ENCODE measurements at places on chromosomes 7 and 10. TPM values are rescaled to one million over a fixed set of nuclear protein-coding genes. Genes with fewer than 3 reads are reported as not detected.

DNA sequence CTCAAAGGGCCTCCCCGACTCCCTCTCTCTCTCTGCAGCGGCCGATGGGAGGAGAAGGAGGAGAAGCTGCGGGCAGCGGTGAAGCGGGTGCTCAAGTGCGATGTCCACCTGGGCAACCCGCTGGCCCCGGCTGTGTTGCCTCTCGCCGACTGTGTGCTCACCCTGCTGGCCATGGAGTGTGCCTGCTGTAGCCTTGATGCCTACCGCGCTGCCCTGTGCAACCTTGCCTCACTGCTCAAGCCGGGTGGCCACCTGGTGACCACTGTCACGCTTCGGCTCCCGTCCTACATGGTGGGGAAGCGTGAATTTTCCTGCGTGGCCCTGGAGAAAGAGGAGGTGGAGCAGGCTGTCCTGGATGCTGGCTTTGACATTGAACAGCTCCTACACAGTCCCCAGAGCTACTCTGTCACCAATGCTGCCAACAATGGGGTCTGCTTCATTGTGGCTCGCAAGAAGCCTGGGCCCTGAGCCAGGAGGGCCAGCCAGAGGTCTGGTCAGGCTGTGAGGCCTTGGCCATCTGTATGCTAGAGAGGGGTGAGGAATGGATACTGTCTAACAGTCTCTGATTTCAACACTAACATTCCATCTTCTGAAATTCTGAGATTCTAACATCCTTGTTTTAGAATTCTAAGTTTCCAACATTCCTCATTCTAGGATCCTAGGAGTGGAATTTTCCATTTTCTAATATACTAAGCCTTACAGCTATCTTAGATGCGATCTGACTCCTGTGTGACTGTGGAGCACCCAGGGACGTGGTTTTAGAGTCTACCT, 3.6 kb downstream of the INMT start:
- peaks cover 22% of the 10 kb centered on the region for H3K4me1 ChIP-seq
- no peak for DNase-seq
- H3K27me3 ChIP-seq = no peaks in the 10 kb centered on the region
- H3K4me3 ChIP-seq = no peak overlapping the region

- no peak overlapping the region for H3K4me3 ChIP-seq
- H3K27ac ChIP-seq = no peak overlapping the region
- no peak for DNase-seq
- H3K36me3 ChIP-seq = no peaks in the 10 kb centered on the region
- H3K27me3 ChIP-seq = no peaks in the 10 kb centered on the region
Measured at GRCh38 chr10:95327367-95327766, 36.6 kb upstream of the PDLIM1 start.

- H3K36me3 ChIP-seq = no peaks in the 10 kb centered on the region
- no peaks in the 10 kb centered on the region for H3K27me3 ChIP-seq
- peaks cover 12% of the 10 kb centered on the region for H3K4me1 ChIP-seq
- no peak overlapping the region for H3K27ac ChIP-seq
Measured at GRCh38 chr10:49167425-49168170, 20.6 kb downstream of the TMEM273 start.

- DNase-seq = no peak
- H3K36me3 ChIP-seq = no peaks in the 10 kb centered on the region
- no peak overlapping the region for H3K27ac ChIP-seq
- H3K27me3 ChIP-seq = no peaks in the 10 kb centered on the region
Measured at GRCh38 chr7:44971902-44972441, 6.8 kb downstream of the MYO1G start.

DNA sequence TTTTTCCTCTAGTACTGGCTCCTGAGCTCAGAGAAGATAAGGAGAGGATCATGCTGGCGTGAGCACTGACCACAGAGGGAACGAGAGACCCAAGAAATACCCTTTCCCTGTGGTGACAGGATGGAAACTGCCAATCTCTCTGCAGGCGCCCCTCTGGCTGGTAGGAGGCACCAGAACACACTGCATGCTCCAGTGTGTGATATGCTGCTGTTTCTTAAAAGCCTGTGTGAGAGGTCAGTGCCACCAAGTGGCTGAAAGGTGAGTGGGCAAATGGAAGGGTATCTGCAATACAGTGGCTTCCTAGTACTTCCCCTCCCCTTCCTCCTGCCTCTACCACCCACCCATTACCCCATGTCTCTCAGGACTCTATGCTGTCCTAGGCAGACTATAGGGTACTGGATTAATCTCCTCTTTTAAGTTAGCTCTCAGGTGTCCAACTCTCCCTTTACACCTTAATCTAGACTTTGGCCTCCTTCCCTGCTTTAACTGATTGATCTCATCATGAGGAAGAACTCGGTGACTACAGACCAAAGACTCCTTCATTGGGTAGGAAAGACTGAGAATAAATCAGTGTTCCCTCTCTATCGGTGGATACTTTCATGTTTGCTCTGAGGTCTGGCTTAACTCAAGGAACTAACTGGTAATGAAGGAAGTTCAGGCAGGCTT, 283.6 kb downstream of the ADRA2A start:
- no peaks in the 10 kb centered on the region for H3K36me3 ChIP-seq
- no peak overlapping the region for H3K4me3 ChIP-seq
- no peak overlapping the region for H3K27ac ChIP-seq
- peak; percentile 62 for DNase-seq
- H3K27me3 ChIP-seq = no peaks in the 10 kb centered on the region

GRCh38 chr10:60629332-60629731, 148.9 kb upstream of the CDK1 start:
- no peak overlapping the region for H3K27ac ChIP-seq
- no peaks in the 10 kb centered on the region for H3K27me3 ChIP-seq
- no peaks in the 10 kb centered on the region for H3K4me1 ChIP-seq
- no peak overlapping the region for H3K4me3 ChIP-seq
- no peak for DNase-seq
- no peaks in the 10 kb centered on the region for H3K36me3 ChIP-seq

DNA sequence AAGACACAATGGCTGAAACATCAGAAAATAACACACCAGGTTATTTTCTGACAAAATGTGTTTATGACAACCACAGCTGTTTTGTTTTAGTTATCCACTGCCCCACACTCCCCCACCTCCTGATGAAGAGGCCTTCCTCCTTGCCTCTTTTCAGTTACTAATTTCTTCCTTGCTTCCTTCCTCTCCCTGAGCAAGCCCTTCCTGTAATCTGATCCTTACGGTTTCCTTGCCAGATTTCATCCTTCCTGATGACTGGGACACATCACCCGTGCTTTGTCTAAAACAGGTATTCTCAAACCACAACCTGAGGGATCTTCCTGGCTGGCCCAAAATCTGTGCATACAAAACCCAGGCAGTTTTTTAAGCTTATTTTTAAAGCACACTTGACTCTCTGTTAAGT, 39.4 kb downstream of the CHST15 start:
- H3K27me3 ChIP-seq = peaks cover 9% of the 10 kb centered on the region
- H3K27ac ChIP-seq = no peak overlapping the region
- no peaks in the 10 kb centered on the region for H3K36me3 ChIP-seq
- H3K4me3 ChIP-seq = no peak overlapping the region

GRCh38 chr7:75055155-75055554, 18.4 kb downstream of the RCC1L start:
- H3K36me3 ChIP-seq = peaks cover 17% of the 10 kb centered on the region
- H3K27me3 ChIP-seq = no peaks in the 10 kb centered on the region
- H3K4me3 ChIP-seq = no peak overlapping the region
- peaks cover 33% of the 10 kb centered on the region for H3K4me1 ChIP-seq
- peak overlapping the region; percentile 70 for H3K27ac ChIP-seq

GRCh38 chr7:873367-874002, 2.9 kb upstream of the GET4 start:
- no peaks in the 10 kb centered on the region for H3K27me3 ChIP-seq
- DNase-seq = peak; percentile 95
- H3K4me1 ChIP-seq = peaks cover 13% of the 10 kb centered on the region
- no peak overlapping the region for H3K4me3 ChIP-seq
- peaks cover 24% of the 10 kb centered on the region for H3K36me3 ChIP-seq
- peak overlapping the region; percentile 37 for H3K27ac ChIP-seq

DNA sequence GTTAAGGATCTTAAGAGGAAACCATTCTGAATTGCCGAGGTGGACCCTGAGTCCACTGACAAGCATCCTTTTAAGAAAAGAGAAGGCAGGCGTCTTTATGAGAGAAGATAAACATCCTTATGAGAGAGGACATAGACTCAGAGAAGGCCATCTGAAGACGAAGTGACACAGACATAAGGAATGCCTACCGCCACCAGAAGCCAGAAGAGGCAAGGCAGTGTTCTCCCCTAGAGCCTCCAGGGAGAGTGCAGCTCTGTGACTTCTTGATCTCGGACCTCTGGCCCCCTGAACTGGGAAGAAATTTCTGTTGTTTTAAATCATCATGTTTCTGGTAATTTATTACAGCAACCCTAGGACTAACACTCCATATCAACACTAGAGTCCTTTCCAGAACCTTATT, 25.2 kb upstream of the ING3 start:
- H3K27me3 ChIP-seq = no peaks in the 10 kb centered on the region
- H3K4me1 ChIP-seq = no peaks in the 10 kb centered on the region
- H3K4me3 ChIP-seq = no peak overlapping the region

- H3K4me1 ChIP-seq = no peaks in the 10 kb centered on the region
- no peak overlapping the region for H3K27ac ChIP-seq
- no peaks in the 10 kb centered on the region for H3K36me3 ChIP-seq
- H3K4me3 ChIP-seq = no peak overlapping the region
- DNase-seq = no peak
Measured at GRCh38 chr10:44312401-44312800, 72.5 kb downstream of the CXCL12 start.

- H3K27ac ChIP-seq = no peak overlapping the region
- no peaks in the 10 kb centered on the region for H3K27me3 ChIP-seq
- DNase-seq = no peak
- H3K4me3 ChIP-seq = no peak overlapping the region
Measured at GRCh38 chr7:130303982-130304381, 11.0 kb downstream of the CPA4 start.

DNA sequence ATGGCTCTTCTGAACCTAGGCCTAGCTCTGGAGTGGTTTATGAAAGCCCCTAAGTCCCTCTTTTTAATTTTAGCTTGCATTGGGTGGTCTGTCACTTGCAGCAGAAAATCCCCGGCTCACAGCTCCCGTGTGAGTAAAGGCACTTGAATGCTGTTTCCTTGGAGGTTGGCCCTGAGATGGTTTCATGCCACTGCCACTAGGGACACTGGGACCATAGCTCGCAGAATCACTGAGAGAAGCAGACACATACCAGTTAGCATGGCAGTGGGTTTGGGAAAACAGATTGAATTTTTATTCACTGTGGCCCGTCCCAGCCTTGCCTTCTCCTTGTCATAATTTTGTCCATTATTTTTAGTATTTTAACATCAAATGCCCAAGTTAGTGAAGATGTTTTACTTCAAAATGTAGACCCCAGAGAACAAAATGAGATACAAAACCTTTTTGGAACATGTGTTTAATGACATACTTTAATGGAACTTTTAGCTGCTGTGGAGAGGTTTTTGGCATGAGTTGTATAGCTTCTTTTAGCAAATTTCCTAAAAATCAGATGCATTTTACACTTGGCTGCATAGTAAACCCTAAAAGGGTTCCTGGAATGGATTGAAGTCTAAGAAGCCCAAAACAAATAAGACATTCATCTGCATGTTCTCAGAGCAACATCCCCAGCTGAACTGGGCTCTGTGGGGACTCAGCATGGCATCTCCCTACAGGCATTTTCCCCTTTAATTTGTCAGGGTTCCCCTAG, 259.7 kb upstream of the PITRM1 start:
- no peak for DNase-seq
- no peak overlapping the region for H3K4me3 ChIP-seq
- no peak overlapping the region for H3K27ac ChIP-seq
- no peaks in the 10 kb centered on the region for H3K27me3 ChIP-seq
- H3K36me3 ChIP-seq = no peaks in the 10 kb centered on the region

- H3K4me1 ChIP-seq = no peaks in the 10 kb centered on the region
- H3K4me3 ChIP-seq = no peak overlapping the region
- DNase-seq = no peak
- H3K27me3 ChIP-seq = no peaks in the 10 kb centered on the region
Measured at GRCh38 chr7:151351967-151352366, 10.4 kb downstream of the NUB1 start.

GRCh38 chr7:74612015-74612829, 45.3 kb upstream of the GTF2I start:
- no peaks in the 10 kb centered on the region for H3K27me3 ChIP-seq
- DNase-seq = peak; percentile 29
- no peaks in the 10 kb centered on the region for H3K36me3 ChIP-seq
- H3K27ac ChIP-seq = no peak overlapping the region
- no peak overlapping the region for H3K4me3 ChIP-seq

GRCh38 chr10:69629897-69630650, at the start of gene FAM241B:
TSS of gene FAM241B (plus strand) at chr10:69630247. CDS start at chr10:69631744, 1,497 bp downstream.
- no peak within 1 kb of the TSS for H3K27ac ChIP-seq
- H3K4me1 ChIP-seq = no peaks in the 10 kb centered on the region
- peaks cover 49% of the 10 kb centered on the region for H3K27me3 ChIP-seq
- no peaks in the 10 kb centered on the region for H3K36me3 ChIP-seq
- peak; percentile 66 for DNase-seq
- peak within 1 kb of the TSS; percentile 57 for H3K4me3 ChIP-seq

The WDR37 gene
- 12.8 TPM for total RNA-seq

The AKR1D1 gene
- not detected for total RNA-seq

The ACSM6 gene
- not detected for total RNA-seq

The UCMA gene
- not detected for total RNA-seq

The SPDYE16 gene
- not detected for total RNA-seq

The PPP1R17 gene
- not detected for total RNA-seq
